ENCODE measurements at places on chromosomes 1 and 21. TPM values are rescaled to one million over a fixed set of nuclear protein-coding genes. Genes with fewer than 3 reads are reported as not detected.
A peak's percentile ranks its signal among the peaks of the same experiment; 100 is the strongest.

DNA sequence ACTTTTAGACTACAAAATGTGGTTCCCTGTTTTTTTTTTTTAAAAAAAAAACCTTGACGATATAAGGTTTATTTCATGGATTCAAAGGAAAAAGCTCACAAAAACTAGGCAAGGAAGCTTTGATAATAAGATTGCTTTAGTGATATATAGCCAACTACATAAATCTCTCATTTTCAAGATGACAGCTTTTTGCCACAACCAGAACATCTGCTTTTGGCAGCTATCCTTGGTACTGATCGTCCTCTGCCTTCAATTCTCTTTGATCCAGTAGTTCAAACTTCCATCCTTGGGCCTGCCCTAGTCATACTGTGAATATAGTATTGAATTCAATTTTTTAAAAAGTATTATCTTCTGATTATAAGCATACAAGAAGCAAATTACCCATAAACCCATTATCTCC is 72.9 kb upstream of the CD53 start:
- no peak for DNase-seq

- no peak for DNase-seq
Measured at GRCh38 chr1:109367626-109368025, 30.1 kb downstream of the SORT1 start.

- DNase-seq, result no peak
Measured at GRCh38 chr1:36652011-36652410, 169.3 kb upstream of the CSF3R start.

- no peak for DNase-seq
Measured at GRCh38 chr1:175174309-175175102, 18.1 kb downstream of the KIAA0040 start.

DNA sequence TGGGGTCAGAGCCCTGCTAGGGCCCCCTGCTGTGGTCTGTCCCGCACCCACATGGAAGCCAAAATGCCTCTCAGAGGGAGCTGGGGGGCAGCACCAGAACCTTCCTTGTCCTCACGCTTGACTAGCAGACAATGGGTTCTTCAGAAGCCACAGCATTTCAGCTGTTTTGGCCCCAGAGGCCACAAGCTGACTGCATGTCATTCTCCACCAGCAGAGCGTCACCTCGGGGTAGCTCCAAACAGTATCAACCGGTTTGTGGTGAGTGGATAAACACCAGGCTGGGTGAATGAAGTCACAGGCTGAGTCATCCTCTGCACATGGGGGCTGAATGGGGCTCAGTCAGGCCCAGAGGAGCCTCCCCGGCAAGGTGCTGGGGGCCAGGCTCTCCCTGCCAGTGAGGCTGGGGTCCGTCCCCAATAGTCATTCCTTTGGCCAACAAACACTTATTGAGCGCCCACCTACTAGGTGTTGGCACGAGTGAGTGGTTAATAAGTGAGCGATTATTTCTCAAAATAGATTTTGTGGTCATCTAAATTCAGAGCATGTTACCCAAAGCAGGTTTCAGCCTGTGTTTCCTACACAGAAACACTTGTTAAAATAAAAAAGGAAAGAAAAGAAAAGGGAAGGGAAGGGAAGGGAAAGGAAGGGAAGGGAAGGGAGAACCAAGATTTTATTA is 9.1 kb downstream of the OLIG1 start:
- DNase-seq, result peak; percentile 64

- DNase-seq, result no peak
Measured at GRCh38 chr1:227947386-227947675, 401 bp downstream of the WNT9A start.

The OR2L8 gene
- total RNA-seq, result not detected

DNA sequence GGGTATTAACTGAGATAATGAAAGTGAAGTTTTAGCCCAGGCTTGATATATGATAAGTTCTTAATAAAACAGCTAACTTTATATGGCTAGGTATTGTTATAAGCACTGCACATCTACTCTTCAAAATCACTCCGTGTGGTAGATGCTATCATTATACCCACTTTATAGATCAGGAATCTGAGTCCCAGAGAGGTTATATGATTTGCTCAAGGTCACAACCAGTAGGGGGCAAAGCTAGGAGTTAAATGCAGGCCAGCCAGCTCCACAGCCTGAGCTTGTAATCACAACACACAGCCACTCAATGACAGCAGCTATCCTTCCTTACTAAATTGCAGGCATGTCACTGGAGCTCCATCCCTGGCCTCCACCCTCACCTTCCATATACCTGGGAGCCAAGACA is 115.8 kb downstream of the CAPN8 start:
- no peak for DNase-seq

- DNase-seq, result no peak
Measured at GRCh38 chr1:111596499-111596898, 23.1 kb upstream of the RAP1A start.

DNA sequence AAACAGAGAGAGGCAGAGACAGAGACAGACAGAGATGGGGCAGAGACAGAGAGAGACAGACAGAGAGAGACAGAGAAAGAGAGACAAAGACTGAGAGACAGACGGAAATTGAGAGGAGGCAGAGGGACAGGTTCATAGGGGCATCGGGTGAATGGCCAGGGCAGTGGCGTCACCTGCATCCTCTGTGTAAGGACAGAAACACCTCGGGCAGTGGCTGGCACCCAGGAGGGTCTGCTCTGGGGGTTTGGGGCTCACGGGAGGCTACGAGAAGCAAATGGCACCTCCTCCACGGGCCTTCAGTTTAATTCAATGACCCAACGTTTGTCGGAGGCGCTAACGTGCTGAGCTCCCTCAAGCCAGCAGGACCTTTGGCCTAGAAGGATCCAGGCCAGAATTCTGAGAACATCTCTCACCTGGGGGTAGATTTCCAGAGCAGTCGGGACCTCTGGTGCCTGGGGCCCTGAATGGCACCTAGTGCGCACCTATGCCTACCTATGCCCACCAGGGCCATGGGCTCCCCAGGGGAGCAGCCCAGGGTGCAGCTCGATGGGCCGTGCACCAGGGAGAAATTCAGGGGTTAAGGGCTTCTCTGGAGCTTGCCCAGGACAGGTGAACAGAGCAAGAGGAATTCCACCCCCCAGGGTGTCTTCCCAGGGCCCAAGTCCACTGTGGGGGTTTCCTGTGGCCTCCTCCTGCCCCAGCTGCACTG is 20.6 kb upstream of the PTTG1IP start:
- no peak for DNase-seq

The KRTAP19-1 gene
- total RNA-seq, result not detected

The SLAMF7 gene
- total RNA-seq, result 12.3 TPM

- no peak for DNase-seq
Measured at GRCh38 chr1:39615086-39615673, 24.3 kb downstream of the HEYL start.

- peak; percentile 87 for DNase-seq
Measured at GRCh38 chr1:10726355-10726754, 70.1 kb downstream of the CASZ1 start.

DNA sequence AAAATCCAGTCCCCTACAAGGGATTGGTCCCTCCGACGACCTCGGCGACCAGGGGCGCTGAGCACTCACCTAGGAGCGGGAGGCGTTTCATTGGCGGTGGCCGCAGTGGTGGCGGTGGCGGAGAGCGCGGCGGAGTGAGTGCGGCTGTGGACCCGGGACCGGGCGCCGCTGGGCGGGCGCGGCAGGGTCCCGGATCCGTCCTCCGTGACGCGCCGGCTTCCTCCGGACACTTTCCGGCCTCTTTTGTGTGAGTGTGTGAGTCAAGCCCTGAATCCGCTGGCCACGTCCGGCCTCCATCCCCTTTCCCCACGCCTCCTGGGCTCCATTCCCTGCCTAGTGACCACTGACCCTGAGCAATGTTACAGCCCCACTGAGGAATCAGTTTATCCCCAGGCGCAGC is at the start of gene ADGRL4:
Gene ADGRL4 (minus strand): TSS at position 167 of the 400 bp plus-strand sequence. CDS start 76 bp downstream, at position 91.
- DNase-seq, result peak; percentile 84

- DNase-seq, result no peak
Measured at GRCh38 chr1:240705579-240705978, 93.6 kb upstream of the GREM2 start.

The KDF1 gene
- 12.0 TPM for total RNA-seq

The KRTAP11-1 gene
- not detected for total RNA-seq

The AKNAD1 gene
- not detected for total RNA-seq

The TAS1R1 gene
- not detected for total RNA-seq

The SPAG17 gene
- 0.26 TPM for total RNA-seq

- DNase-seq, result no peak
Measured at GRCh38 chr21:32207406-32207716, 71.5 kb downstream of the MIS18A start.

GRCh38 chr1:106768501-106768900 is 288.0 kb upstream of the PRMT6 start:
- no peak for DNase-seq

DNA sequence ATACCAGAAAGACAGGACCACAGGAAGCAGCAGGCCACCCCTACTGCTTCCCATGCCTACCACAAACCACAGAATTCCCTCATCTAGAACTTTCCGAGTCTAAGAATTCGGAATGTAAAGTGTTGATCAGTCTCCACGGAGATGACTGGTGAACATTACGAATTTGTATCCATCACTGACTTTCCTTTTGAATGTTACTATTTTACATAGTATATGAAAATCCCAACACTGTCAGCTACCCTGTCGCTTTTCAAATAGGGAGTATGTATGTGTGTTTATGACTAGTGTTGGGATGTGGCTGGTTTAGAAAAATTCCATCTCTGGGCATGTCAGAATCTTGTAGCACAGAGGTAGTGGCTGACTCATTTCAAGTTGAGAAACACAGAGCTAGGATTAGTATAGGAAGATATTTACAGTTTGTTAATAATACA is 118.2 kb downstream of the COQ8A start:
- no peak for DNase-seq

The STUM gene
- not detected for total RNA-seq

DNA sequence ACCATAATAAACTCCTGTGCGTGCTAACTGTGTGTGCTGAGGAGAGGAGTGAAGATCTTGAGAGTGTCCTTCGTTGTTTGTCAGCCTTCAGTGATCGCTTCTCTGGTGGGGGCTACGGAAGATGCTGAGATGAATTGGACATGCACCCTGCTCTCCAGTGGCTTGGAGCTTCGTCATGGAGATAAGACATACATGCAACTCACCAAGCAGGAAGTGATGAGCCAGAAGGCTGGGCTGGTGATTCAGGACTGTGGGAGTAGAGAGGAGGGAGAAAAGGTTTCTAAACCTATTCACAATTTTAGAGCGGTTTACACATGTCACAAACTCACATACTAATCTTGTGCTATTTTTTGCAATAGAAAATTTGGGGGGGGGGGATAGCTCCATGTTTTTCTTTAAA is 128.9 kb upstream of the ADAR start:
- DNase-seq, result no peak

- no peak for DNase-seq
Measured at GRCh38 chr1:155200920-155201319, 6.8 kb downstream of the THBS3 start.

- DNase-seq, result no peak
Measured at GRCh38 chr1:183806675-183807074, 1.8 kb downstream of the RGL1 start.

The LCE1A gene
- total RNA-seq, result not detected

- DNase-seq, result no peak
Measured at GRCh38 chr1:35850051-35850450, 33.0 kb upstream of the AGO1 start.

DNA sequence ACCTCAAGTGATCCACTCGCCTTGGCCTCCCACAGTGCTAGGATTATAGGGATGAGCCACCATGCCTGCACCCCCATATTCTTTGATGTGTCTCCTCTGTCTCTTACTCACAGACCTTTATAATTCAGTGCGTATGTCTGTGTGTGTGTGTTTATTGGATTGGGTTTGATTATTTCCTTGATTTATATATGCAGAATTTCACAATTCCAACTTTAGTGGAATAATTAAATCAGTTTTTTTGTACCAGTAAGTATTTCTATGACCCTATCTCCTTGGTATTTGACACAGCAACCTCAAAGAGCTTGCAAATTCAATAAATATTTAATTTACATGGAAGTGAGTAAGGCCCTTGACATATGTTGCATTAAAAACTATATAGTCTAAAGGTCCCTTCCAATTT is 333.9 kb upstream of the ADAMTS5 start:
- no peak for DNase-seq

DNA sequence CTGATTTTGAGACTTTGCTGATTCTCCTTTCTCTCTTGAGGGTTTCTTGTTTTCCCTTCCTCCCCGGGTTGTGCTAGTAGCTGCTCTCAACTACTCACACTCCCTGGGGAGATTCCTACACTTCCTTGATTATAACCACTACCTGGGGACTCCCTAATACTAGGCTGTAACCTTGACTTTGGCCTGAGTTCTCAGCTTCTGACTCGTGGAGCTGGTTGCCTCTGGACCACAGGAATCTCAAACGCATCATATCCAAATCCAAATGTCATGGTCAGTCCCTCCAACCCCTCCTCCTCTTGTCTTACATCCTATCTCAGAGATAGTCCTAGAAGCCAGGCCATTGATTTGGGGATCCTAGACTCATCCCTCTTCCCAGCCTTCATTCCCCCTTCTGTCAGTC is 12.0 kb downstream of the MOV10 start:
- DNase-seq, result no peak

GRCh38 chr21:29256126-29256910 is 42.4 kb upstream of the BACH1 start:
- no peak for DNase-seq

DNA sequence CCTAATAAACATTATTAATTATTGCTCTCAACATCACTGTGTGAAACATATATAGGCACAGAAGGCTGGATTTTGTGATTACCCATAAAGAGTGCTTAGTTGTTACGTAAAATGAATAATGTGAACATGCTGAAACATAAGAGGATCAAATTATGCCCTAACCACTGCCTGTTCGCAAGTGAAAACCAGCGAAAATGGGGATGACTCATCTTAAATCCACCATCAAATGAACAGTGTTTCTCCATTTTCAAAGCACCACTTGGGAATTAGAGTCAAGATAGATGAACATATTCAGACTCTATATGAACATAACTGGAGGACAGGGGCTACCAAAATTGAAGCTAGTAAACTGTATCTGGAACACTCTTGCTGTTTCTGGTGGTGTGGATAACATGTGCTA is 386.2 kb downstream of the HHIPL2 start:
- no peak for DNase-seq

- DNase-seq, result no peak
Measured at GRCh38 chr1:160979286-160979685, 24.7 kb upstream of the ITLN2 start.

DNA sequence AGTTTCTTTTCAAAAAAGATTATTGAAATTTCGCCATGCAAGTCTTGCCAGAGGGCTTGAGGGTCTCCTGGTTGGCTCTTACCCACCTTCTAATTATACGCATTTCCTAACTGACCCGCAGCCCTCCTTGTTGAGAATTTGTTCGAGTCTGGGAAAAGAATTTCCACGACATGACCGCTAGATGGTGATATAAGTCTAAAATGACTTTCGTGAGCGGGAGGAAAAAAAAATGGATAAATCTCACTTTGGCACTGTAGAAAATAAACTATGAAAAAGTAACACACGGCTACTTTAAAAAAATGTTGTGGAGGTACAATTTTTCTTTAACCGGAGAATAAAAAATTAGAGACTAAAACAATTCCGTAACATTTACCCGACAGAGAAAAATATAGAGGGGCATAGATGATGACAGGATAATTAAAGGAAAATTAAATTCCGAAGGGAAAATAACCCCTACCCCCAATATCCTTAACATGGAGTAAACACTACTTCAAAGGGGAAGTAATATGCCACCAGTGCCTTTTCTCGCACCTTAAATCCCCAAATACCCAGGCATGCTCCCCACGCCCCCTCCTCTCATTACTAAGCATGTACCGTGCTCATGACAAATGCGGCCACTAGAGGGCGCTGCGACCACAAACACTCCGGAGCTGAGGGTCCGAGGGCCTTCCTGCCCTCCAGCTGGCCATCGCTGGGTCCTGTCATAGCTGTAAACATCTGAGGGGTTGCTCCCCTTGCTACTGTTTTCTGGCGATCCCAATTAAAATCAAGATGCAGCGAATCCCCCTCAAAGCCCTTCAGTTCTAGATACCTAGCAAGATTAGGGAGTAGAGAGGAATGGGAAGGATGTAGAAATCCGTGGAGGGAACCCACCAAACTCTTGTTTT is 266.9 kb downstream of the ASTN1 start:
- peak; percentile 46 for DNase-seq
